NCI-H2029 (cell line): ENCODE measurements at places on chromosomes 11 and 22.

- no peak for DNase-seq
These were observed 157.5 kb downstream of the CHST1 start for GRCh38 chr11:45507916-45508315.

DNA sequence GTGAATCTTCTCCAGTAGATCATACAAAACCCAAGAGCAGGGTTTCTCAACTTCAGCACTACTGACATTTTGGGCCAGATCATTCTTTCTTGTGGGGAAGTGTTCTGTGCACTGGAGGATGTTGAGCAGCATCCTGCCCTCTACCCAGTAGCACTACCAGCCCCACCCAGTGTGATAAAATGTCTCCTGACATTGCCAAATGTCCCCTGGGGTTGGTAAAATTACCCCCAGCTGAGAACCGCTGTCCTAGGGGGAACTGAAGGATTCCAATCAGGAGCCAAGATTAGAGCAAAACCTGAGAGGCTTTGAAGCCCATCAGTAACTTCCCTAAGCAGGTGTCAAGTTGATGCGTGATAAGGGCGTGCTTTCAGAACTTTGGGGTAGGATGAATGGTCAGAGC, 61.4 kb upstream of the YWHAH start:
- DNase-seq, result no peak

- no peak for DNase-seq
These were observed 1.3 kb downstream of the C22orf31 start for GRCh38 chr22:29060251-29060869.

DNA sequence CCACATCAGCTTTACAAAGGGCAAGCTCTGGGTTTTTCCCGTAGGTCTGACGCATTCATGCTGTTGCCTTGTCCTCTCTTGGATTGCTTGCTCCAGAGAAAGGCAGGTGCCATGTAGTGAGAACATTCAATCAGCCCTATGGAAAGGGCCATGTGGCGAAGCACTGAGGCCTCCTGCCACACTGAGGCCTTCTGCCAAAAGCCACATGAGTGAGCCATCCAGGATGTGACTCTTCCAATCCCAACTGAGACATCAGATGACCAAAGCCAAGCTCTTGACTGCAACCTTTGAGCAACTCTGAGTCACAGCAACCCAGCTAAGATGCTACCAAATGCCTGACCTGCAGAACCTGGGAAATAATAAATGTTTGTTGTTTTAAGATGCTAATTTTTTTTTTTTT, 9.0 kb upstream of the PANX3 start:
- DNase-seq, result no peak

DNA sequence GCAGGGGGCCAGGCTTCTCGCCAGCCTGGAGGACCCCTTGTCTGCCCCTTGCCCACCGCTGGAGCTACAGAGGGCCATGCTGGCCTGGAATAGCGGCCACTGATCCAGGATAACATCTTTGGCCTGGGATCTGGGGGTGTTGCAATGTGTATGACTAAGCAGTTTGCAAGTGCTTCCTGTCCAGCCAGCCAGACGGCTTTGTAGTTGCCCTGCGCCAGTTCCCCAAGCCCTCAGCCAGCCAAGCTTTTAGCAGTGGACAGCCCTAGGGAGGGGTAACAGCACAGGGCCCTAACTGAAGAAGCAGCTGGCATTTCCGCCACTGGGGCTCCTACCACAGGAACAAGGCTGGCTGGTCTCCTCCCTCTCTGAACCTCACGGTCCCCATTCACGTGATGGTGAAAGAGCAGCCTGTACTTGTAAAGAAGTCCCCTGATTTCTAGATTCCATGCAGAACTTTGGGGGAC, 32.1 kb downstream of the UQCR10 start:
- DNase-seq, result no peak

DNA sequence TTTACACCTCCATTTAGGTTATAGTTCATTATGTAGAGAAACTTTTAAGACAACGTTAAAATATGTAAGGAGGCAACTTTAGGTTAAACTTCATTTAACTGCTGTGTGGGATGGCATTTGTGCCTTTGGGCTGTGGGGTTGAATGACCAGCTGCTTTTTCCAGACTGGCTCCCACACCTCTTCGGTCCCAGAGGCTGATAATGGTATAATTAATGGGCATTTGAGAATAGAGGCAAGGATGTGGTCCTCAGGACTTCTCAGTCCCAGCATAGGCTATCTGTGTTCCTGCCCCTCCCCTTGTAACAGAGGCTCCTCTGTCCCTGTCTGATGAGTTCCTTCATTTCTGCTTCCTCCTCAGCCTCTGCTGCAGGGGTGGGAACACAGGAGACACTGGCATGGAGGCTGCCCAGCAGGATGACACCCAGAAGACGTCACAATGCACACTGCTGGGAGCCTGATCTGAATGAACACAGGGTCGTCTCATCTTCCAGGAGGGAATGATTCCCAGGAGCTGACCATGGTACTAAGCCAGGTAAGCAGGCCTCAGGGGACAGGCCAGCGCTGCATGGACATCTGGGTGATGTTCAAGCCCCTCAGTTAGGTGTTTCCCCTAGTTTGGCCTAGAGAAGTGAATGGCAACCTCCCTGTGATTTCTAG, 17.1 kb upstream of the GNAZ start:
- no peak for DNase-seq

DNA sequence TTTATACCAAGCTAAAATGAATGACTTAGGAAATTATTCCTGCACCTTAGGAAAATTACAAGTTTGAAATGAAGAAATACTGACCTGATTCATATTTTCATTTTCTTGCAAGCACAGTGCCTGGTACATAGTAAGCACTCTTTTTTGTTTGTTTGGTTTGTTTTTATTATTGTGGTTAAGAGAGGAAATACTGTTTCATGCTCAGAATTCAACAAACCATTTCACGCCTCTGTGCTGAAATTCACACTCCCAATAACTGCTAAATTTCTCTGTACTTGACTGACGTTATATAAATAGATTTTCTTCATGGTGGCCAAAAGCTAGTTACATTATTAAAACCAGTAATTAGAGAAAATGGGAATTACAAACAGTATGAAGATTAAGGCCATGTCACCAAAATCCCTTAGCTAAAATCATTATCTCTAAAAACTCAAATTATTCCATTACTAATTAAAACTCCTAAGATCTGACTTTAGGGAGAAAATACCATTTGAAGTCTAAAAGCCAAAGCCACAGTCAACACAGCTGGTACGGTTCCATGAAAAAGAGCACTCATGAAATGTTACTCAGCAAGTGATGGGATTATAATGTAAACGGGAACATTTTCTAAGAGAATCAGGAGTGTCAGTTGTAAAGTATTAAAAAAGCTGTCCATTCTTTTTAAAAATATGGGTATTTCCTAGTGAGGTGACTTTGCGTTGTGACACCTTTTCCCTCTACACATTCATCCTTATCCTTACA, 77.8 kb upstream of the DDI1 start:
- no peak for DNase-seq

DNA sequence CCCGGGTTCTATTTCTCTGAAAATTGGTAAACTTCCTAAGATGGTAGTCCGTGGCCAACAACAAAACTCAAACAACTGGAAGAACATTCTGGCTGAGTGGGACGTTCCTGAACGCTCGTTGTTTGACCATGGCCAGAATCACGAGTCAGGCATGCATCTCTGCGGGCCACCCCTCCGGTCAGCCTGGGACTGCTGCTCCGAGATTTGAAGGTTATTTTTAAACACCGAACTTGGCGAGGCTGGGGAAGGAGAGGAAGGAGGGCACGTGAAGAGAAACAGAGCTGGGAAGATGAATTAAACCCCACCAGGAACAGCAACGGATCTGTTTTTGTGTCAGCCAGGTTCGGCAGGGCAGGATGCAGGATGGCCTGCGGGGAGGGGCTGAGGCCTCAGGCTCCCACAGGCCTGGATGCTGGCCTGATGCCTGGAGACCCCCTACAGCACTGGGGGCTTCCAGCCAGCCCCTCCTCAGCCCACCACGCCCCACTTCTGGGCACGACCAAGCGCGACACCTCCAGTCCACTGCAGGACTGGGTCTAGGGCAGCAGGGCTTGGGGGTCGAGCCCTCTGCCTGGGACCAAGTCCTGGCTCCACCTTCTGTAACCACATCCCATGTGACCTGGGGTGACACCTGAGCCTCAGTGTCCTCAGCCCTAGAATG, 5.1 kb downstream of the SHISAL1 start:
- DNase-seq, result no peak

DNA sequence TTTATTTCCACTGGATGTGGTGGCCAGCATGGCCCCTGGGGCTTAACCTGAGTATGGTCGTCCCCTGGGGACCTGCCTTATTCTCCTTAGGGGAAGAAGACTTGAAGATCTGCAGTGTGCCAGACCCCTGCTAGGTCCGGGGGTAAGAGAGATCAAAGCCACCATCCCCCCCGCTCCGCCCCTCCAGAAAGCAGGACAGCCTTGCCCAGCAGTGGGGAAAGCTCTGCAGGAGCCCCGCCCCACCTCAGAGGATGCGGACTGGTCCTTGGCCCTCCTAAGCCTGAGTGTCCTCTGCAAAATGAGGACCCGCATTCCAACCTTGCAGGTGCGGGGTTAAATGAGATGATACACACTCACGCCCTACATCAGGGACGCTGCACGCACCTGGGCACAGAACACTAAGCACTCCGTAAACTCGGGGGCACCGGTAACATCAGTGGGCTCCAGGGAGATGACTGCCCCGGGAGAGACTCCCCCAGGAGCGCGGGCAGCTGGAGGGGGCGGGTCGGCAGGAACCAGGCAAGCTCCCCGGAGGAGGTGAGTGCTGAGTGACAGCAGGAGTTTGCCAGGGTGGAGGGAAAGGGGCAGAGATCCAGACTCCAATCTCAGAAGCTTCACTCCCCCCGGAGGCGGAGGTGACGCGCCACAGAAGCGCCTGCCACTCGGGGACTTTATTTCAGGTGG, 564 bp upstream of the ANO1 start:
- DNase-seq, result no peak

DNA sequence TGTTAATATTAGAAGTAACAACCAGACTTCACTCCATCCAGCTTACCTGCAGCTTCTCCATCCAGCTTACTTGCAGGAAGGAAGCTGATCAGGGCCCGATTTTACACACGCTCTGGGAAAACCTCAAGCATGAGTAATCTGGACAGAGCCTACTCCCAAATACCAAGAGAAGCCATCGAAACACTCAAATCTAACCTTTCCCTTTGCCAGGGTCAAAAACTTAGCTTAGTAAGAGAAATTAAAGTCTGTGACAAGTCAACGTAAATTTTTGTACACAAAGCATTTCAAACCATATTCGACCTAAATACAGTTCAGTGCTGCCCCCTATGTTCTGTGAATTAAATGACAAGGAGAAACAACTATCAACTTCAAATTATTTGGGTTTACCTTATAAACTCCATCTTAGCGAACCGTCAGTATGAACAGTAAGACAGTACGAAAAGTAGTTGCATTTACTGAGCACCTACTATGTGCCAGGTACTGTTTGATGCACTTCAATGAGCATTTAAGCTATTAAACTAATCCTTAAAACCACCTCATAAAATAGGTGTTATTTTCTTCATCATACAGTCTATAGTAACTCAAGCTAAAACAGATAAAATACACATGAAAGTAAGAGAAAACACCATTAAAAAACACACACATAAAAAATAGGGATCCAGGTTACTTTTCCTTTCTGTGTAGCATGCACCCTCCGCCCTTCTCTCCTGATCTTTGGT, 36.9 kb downstream of the ARFGAP3 start:
- no peak for DNase-seq

- no peak for DNase-seq
These were observed 72.8 kb downstream of the TRIM44 start for GRCh38 chr11:35735411-35735810.

GRCh38 chr11:10779086-10779485, 28.0 kb downstream of the CTR9 start:
- DNase-seq, result no peak

- no peak for DNase-seq
These were observed at the start of gene SCUBE2 for GRCh38 chr11:9091044-9091922. TSS of gene SCUBE2 (minus strand) at chr11:9091599. CDS start at chr11:9091528, 71 bp downstream.

DNA sequence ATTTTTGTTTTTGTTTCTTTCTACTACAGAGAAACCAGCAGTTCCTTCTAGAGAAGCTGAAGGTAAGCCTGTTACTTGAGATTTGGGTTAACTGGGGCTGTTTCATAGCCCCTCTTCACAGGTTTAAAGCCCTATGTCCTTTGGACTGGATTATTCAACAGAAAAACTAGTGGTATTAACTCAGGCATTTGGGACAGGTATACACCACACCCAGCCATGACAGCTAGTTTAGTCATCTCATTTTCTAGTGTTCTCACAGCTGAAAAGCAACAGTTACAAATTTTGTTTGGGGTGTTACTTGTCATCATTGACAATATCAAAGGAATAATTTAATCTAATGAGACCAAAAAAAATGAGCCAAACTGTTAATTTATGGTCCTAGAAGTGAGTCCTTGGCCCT, 14.0 kb downstream of the LAYN start:
- DNase-seq, result no peak

DNA sequence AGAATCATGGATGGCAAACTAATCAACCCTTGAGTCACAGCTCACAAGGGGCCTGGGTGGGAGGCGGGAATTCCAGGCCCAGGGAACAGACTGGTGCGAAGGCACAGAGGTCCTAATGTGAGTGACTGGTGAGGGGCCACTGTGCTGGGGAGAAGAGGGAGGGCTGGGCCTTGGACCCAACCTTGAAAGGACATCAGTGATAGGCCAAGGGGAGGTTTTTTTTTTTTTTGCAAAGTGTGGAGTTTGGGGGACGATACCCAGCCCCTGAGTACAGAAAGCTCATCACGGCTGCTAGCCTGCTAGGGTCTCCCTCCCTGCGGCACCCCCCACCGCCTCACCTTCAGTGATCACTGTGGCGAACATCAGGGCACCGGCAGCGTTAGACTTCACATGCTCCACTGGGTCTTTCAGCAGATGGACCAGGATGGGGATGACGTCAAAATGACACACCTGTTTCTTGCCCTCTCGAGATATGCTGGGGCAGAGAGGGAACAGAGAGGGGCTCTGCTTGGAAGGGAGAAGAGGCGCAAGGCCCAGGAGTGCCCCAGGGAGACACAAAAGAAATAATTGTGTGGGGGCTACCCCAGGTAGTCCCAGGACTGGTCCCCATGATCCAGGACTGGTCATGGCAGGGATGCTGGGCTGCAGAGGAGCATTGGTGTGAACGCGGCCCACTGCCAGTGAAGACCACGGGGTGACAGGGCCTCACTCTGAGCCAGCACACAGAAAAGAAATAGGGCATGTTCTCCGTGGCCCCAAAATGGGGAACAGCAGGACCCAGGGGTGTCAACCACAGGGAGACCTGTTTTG, 8.6 kb upstream of the GNAZ start:
- DNase-seq, result no peak

DNA sequence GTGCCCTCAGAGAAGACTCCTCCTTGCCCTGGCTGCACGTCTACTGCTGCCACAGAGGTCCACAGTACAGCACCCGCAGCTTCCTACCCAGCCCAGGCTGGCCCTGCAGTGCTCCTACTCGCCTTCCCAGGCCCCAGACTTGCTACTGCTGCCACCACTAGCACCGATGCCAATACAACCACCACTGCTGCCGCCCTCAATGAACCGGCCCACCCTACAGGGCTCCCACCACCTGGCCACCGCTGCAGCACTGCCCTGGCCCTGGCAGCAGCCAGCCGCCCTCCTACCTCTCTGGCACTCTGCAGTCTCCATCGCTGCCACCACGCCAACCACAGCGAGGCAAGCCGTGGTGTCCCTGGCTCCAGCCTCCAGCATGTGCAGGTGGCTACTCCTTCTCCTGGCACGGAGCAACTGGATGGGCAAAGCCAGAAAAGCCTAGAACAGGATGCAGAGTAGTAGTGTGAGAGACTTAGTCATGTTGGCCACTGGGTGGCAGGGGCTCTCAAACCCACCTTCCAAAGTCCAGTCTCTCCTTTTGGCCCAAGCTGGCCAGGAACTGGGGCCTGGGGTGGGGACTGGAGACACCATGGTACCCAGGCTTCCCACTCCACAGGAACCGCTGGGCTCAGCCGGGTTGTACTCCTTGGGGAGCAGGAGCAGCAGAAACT, 39.4 kb downstream of the C22orf42 start:
- DNase-seq, result no peak

- no peak for DNase-seq
These were observed 612 bp downstream of the GTSE1 start for GRCh38 chr22:46297151-46297812.
